ENCODE measurements at places on chromosomes 12 and 14.

GRCh38 chr12:63276537-63277365 is 125.8 kb upstream of the AVPR1A start:
- no peak overlapping the region for H3K27ac ChIP-seq
- no peaks in the 10 kb centered on the region for H3K27me3 ChIP-seq
- peak; percentile 4 for DNase-seq

DNA sequence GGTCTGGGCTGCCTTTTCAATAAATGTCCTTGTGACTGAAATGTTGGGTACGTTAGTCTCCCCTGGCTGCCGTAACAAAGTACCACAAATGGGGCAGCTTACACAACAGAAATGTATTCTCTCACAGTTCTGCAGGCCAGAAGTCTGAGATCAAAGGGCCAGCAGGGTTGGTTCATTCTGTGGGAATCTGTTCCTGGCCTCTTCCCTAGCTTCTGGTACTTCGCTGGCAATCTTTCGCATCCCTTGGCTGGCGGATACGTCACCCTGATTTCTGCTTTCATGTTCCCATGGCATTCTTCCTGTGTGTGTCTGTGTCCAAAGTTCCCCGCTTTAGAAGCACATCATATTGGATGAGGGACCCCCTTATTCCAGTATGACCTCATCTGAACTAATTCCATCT is 95.8 kb upstream of the NCOR2 start:
- H3K36me3 ChIP-seq, result no peaks in the 10 kb centered on the region
- peaks cover 8% of the 10 kb centered on the region for H3K4me1 ChIP-seq
- no peak overlapping the region for H3K27ac ChIP-seq
- no peak overlapping the region for H3K4me3 ChIP-seq

GRCh38 chr14:45902241-45902640 is 649.2 kb upstream of the MIS18BP1 start:
- H3K36me3 ChIP-seq, result no peaks in the 10 kb centered on the region
- H3K27me3 ChIP-seq, result no peaks in the 10 kb centered on the region
- no peak overlapping the region for H3K27ac ChIP-seq
- DNase-seq, result no peak
- H3K4me3 ChIP-seq, result no peak overlapping the region

GRCh38 chr12:52203079-52203921 is 11.5 kb upstream of the KRT80 start:
- peak; percentile 77 for DNase-seq
- H3K36me3 ChIP-seq, result no peaks in the 10 kb centered on the region
- H3K27me3 ChIP-seq, result no peaks in the 10 kb centered on the region
- peaks cover 32% of the 10 kb centered on the region for H3K4me1 ChIP-seq

- peak; percentile 98 for DNase-seq
- H3K4me1 ChIP-seq, result peaks cover 22% of the 10 kb centered on the region
- no peaks in the 10 kb centered on the region for H3K36me3 ChIP-seq
- H3K4me3 ChIP-seq, result no peak overlapping the region
Measured at GRCh38 chr12:5166976-5167375, 123.3 kb downstream of the KCNA5 start.

- H3K27me3 ChIP-seq, result peaks cover 3% of the 10 kb centered on the region
- no peak overlapping the region for H3K4me3 ChIP-seq
- no peak overlapping the region for H3K27ac ChIP-seq
- no peaks in the 10 kb centered on the region for H3K4me1 ChIP-seq
Measured at GRCh38 chr12:106722837-106723236, 51.6 kb upstream of the RIC8B start.

DNA sequence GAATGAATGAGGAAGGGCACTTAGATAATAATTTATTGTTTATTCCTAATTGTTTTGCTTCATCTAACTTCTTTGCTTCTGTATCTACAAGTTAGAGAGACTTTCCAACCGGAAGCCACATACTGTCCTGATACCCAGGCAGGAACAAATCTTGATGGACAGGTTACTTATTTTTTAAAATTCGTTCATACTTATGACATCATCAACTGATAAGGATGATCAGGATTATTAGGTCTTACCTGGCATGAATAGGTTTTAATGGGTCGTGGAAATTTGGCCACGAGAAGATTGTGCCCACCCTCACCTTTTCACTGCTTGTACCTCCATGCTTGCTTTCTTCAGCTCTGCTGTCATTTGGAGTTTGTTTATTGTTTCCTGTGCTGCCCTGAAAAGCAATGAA is 39.3 kb downstream of the SNRPF start:
- peaks cover 5% of the 10 kb centered on the region for H3K27me3 ChIP-seq
- H3K36me3 ChIP-seq, result no peaks in the 10 kb centered on the region
- DNase-seq, result no peak

GRCh38 chr12:38713294-38713693 is 192.1 kb downstream of the CPNE8 start:
- DNase-seq, result no peak
- H3K27me3 ChIP-seq, result no peaks in the 10 kb centered on the region
- H3K4me3 ChIP-seq, result no peak overlapping the region
- H3K4me1 ChIP-seq, result no peaks in the 10 kb centered on the region

GRCh38 chr14:22252686-22253085 is 336.3 kb downstream of the DAD1 start:
- peaks cover 11% of the 10 kb centered on the region for H3K4me1 ChIP-seq
- peak; percentile 14 for DNase-seq
- H3K36me3 ChIP-seq, result no peaks in the 10 kb centered on the region
- H3K4me3 ChIP-seq, result no peak overlapping the region

GRCh38 chr14:95531473-95531872 is 3.4 kb upstream of the GLRX5 start:
- H3K36me3 ChIP-seq, result no peaks in the 10 kb centered on the region
- H3K4me3 ChIP-seq, result no peak overlapping the region
- H3K27me3 ChIP-seq, result no peaks in the 10 kb centered on the region
- peaks cover 16% of the 10 kb centered on the region for H3K4me1 ChIP-seq
- H3K27ac ChIP-seq, result peak overlapping the region; percentile 36

GRCh38 chr14:42980419-42980818 is 1373.7 kb downstream of the LRFN5 start:
- no peaks in the 10 kb centered on the region for H3K36me3 ChIP-seq
- DNase-seq, result no peak
- H3K4me3 ChIP-seq, result no peak overlapping the region

GRCh38 chr12:20463913-20464524 is 95.7 kb downstream of the PDE3A start:
- peaks cover 5% of the 10 kb centered on the region for H3K4me1 ChIP-seq
- no peak overlapping the region for H3K27ac ChIP-seq
- peak; percentile 16 for DNase-seq
- no peaks in the 10 kb centered on the region for H3K36me3 ChIP-seq

GRCh38 chr12:122505419-122506051 is 4.8 kb upstream of the ZCCHC8 start:
- peaks cover 57% of the 10 kb centered on the region for H3K36me3 ChIP-seq
- no peaks in the 10 kb centered on the region for H3K4me1 ChIP-seq
- peak; percentile 6 for DNase-seq
- no peak overlapping the region for H3K4me3 ChIP-seq
- no peak overlapping the region for H3K27ac ChIP-seq

DNA sequence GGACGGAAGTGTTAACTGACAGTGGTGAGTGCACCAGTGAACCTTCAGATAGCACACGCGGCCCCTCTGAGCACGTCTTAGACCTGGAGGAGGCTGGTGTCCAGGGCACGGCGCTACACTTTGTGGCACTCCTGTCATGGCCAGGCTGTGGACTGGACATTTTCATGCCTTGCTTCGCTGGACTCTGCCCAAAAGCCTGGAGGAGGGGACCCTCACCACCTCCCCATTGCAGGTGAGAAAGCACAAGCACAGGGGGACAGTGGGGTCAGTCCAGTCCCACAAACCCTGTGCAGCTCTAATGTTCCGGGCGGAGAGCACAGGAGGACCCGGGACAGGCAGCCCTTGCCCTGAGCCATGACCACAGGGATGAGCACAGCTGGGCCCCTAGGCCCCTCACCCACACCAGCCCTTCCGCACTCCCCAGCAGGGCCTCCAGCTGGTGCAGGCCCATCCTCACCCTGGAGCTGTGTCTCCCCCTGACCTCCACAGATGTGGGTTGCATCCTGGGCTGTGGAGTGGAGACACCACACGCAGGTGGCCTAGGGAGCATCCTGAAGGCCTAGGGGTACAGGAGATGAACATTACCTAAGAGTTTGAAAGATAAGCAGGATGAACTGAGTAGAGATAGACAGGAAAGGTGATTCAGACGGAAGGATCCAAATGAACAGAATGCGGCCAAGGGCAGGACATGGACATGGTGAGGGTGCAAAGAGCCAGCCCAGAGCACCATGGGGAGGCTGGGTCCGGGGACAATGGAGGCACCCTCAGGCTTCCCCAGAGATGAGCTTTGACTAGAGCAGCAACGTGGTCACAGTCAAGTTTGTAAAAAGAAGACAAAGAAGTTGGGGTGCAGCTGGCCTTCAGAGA is 132.8 kb downstream of the BCL11B start:
- H3K27me3 ChIP-seq, result no peaks in the 10 kb centered on the region
- DNase-seq, result no peak
- no peaks in the 10 kb centered on the region for H3K4me1 ChIP-seq
- no peaks in the 10 kb centered on the region for H3K36me3 ChIP-seq
- H3K27ac ChIP-seq, result no peak overlapping the region

- peaks cover 36% of the 10 kb centered on the region for H3K36me3 ChIP-seq
- no peak overlapping the region for H3K27ac ChIP-seq
- H3K27me3 ChIP-seq, result no peaks in the 10 kb centered on the region
- DNase-seq, result no peak
- no peaks in the 10 kb centered on the region for H3K4me1 ChIP-seq
Measured at GRCh38 chr14:90019824-90020523, 41.8 kb upstream of the KCNK13 start.

- no peak overlapping the region for H3K4me3 ChIP-seq
- peaks cover 6% of the 10 kb centered on the region for H3K4me1 ChIP-seq
- H3K36me3 ChIP-seq, result no peaks in the 10 kb centered on the region
- H3K27ac ChIP-seq, result no peak overlapping the region
Measured at GRCh38 chr12:10968765-10969456, 17.8 kb downstream of the TAS2R50 start.

DNA sequence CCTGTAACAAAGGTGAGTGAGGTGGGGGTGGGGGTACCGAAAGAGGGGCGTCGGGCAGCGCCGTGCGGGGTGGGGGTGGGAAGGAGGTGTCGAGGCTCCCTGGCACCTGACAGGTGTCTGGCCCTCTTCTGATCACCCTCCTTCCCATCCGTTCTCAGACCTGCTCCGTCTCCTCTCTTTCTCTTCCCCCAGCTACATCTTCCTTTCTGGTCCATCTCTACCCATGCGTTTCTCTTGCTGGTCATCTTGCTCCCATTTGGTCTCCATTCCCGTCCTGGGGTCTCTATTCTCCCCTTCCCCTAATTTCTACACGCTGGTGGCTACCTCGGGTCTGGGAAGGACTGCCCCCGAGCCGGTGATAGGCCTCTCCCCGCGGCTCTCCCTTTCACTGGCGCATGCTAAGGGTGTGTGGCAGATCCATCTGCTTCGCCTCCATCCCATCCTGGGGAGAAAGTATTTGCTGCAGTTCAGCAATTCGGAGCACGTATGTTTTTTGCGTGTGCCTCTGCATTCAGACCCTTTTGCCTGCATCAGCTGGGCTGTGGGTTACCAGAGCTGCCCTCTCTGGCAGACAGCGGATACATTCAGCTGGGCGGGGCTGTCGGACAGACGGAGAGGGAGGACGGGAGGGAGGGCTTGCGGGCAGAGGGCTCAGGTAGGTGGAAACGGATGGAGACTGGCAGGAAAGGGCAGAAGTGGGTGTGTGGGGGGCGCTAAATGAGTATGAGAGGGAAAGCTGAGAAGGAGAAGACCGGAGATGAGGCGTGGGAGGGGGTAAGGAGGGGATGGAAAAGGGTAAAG is 730 bp downstream of the CLSTN3 start:
- H3K4me3 ChIP-seq, result peak overlapping the region; percentile 81
- H3K27me3 ChIP-seq, result no peaks in the 10 kb centered on the region
- H3K27ac ChIP-seq, result peak overlapping the region; percentile 28

DNA sequence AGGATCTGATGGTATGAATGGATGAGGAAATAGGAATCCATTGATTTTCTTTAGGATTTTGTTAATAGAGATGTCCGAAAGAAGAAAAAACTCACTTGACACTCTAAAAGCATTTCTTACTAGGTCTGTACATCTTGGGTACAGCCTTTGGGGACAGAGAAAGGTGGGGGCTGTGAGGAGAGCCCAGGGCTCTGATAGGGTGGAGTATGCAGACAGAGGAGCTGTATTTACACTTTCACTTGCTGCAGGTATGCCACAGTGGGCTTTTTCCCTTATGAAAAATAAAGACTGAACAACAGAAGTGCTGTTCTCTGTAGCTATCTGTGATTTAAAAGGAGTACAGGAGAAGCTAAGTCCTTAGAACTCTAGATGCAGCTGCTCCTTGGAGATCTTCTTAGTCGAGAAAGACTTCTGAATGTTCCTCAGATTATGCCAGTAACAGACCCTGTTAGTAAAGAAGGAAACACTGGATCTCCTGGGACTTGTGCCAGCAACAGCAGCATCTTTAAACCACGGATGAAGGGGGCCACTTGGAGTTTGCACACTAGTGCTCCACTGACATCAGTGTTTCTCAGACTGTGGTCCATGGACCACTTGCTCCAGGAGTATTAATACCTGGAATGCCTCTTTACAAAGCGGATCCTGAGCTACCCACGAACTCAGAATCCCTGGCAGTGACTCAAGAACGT is 19.4 kb upstream of the RTRAF start:
- H3K4me3 ChIP-seq, result no peak overlapping the region
- H3K36me3 ChIP-seq, result no peaks in the 10 kb centered on the region
- no peak overlapping the region for H3K27ac ChIP-seq
- peaks cover 2% of the 10 kb centered on the region for H3K4me1 ChIP-seq
- no peaks in the 10 kb centered on the region for H3K27me3 ChIP-seq

DNA sequence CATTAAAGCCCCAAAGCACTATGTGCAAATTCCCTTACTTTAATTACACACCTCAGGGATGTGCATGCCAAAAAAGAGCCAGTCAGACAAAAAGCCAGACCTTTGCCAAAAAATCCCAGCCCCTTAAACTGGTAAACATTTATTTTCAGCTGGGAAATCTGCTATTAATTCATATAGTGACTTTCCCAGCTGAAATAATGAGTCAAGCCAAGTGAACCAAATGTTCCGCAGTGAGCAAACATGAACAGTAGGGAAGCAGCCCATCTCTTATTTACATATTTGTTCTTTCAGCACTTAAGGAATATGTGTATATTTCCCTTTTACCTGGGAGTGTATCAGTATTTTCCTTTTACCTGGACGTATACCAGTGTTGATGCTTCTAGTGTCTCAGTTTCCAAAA is 44.0 kb upstream of the OTX2 start:
- no peaks in the 10 kb centered on the region for H3K36me3 ChIP-seq
- no peak overlapping the region for H3K4me3 ChIP-seq
- H3K27ac ChIP-seq, result no peak overlapping the region

GRCh38 chr12:103538397-103538796 is 42.6 kb upstream of the C12orf42 start:
- no peaks in the 10 kb centered on the region for H3K4me1 ChIP-seq
- H3K4me3 ChIP-seq, result no peak overlapping the region
- no peak for DNase-seq
- no peaks in the 10 kb centered on the region for H3K36me3 ChIP-seq

- no peak for DNase-seq
- H3K27ac ChIP-seq, result no peak overlapping the region
- no peaks in the 10 kb centered on the region for H3K27me3 ChIP-seq
- H3K36me3 ChIP-seq, result peaks cover 3% of the 10 kb centered on the region
Measured at GRCh38 chr12:70317781-70318180, 48.3 kb upstream of the KCNMB4 start.

GRCh38 chr12:65836419-65837197 is 12.3 kb downstream of the HMGA2 start:
- peaks cover 17% of the 10 kb centered on the region for H3K36me3 ChIP-seq
- no peaks in the 10 kb centered on the region for H3K27me3 ChIP-seq
- peaks cover 9% of the 10 kb centered on the region for H3K4me1 ChIP-seq
- H3K27ac ChIP-seq, result no peak overlapping the region
- no peak for DNase-seq
- H3K4me3 ChIP-seq, result no peak overlapping the region
